ENCODE measurements at places on chromosomes 12 and 14.
A peak's percentile ranks its signal among the peaks of the same experiment; 100 is the strongest.

DNA sequence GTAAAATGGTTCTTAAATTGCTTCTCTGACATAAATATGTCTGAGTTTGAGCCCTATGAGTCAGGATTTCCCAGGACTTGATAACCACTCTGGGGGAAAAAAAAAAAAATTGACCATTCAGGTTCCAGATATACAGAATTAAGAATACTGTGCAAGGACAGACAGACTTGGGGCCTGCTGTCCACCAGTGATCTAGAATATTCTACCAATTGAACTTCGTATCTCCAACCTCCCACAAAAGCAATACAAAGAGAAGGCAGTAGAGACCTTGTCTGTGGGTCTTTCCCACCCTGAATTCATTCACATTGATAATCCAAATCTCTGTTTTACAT, 4.1 kb downstream of the SINHCAF start:
- no peak for DNase-seq

- DNase-seq = no peak
Observed at GRCh38 chr14:102097441-102098135, 10.7 kb upstream of the HSP90AA1 start.

- DNase-seq = peak; percentile 22
Observed at GRCh38 chr12:26833743-26834490, 923 bp upstream of the ITPR2 start.

DNA sequence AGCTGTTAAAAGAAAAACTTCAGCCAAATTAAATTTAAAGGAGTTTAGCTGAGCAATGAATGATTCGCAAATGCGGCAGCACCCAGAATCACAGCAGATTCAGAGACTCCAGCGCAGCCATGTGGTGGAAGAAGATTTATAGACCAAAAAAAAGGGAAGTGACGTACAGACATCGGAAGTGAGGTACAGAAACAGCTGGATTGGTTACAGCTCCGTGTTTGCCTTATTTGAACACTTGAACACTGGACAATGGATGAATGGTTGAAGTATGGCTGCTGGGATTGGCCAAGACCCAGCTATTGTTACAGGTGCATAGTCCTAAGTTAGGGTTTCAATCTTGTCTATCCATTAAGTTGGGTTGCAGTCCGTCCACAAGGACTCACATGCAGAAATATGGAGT, 42.6 kb downstream of the GALNT8 start:
- no peak for DNase-seq
